Uterine smooth muscle cell (primary cell): ENCODE measurements at places on chromosomes 1 and 21. TPM values are rescaled to one million over a fixed set of nuclear protein-coding genes. Genes with fewer than 3 reads are reported as not detected.

The SV2A gene
- 23.2 and 39.7 TPM in 2 replicates for total RNA-seq

The STRIP1 gene
- 55.3 and 55.4 TPM in 2 replicates for total RNA-seq

The LCK gene
- not detected in 2 replicates for total RNA-seq

The SWT1 gene
- 4.6 and 8.9 TPM in 2 replicates for total RNA-seq

The LY9 gene
- not detected in 2 replicates for total RNA-seq

The OLIG2 gene
- total RNA-seq: not detected in 2 replicates

The TBX19 gene
- total RNA-seq: 0.33 and 1.1 TPM in 2 replicates

The SAMD13 gene
- total RNA-seq: 0.25 and 0.77 TPM in 2 replicates

The CELA3A gene
- total RNA-seq: not detected in 2 replicates

The TNNT2 gene
- 0.11 TPM in 1 of 2 replicates, not detected in the other for total RNA-seq

The LCE6A gene
- not detected in 2 replicates for total RNA-seq

The REG4 gene
- total RNA-seq: not detected in 2 replicates

The MYBPH gene
- total RNA-seq: 0.11 and 0.75 TPM in 2 replicates

The CTSK gene
- 199 and 485 TPM in 2 replicates for total RNA-seq

The RSPH1 gene
- not detected in 2 replicates for total RNA-seq

The AJAP1 gene
- 0.11 and 0.12 TPM in 2 replicates for total RNA-seq

The TIAM1 gene
- total RNA-seq: 0.37 and 0.89 TPM in 2 replicates

The TTC34 gene
- total RNA-seq: 0.11 and 0.12 TPM in 2 replicates

The TIE1 gene
- total RNA-seq: 67.9 and 127 TPM in 2 replicates

The PDE4B gene
- 19.4 and 19.7 TPM in 2 replicates for total RNA-seq

The B3GALNT2 gene
- 58.4 and 63.1 TPM in 2 replicates for total RNA-seq

The TRNP1 gene
- 28.4 and 62.3 TPM in 2 replicates for total RNA-seq

The OR2L3 gene
- 0.11 and 0.12 TPM in 2 replicates for total RNA-seq

The TSPAN2 gene
- total RNA-seq: 0.55 and 1.7 TPM in 2 replicates

The ILDR2 gene
- total RNA-seq: 0.11 TPM in 1 of 2 replicates, not detected in the other

The TGFBR3 gene
- total RNA-seq: 12.0 and 16.5 TPM in 2 replicates

The ZBTB7B gene
- 11.4 and 22.7 TPM in 2 replicates for total RNA-seq

The CELA2B gene
- total RNA-seq: not detected in 2 replicates

The ACTL8 gene
- total RNA-seq: 0.11 and 0.12 TPM in 2 replicates

The CSMD2 gene
- total RNA-seq: 5.8 and 10.1 TPM in 2 replicates

The KDF1 gene
- total RNA-seq: not detected in 2 replicates

The TMEM61 gene
- not detected in 2 replicates for total RNA-seq

The PLPPR4 gene
- 0.22 and 0.25 TPM in 2 replicates for total RNA-seq

The RALGPS2 gene
- total RNA-seq: 42.1 and 47.1 TPM in 2 replicates

The CELF3 gene
- total RNA-seq: not detected in 2 replicates

The DCST1 gene
- total RNA-seq: not detected in 2 replicates

The CFAP57 gene
- total RNA-seq: 0.22 and 0.75 TPM in 2 replicates

The TDRKH gene
- 3.5 and 4.2 TPM in 2 replicates for total RNA-seq

The SPATA6 gene
- total RNA-seq: 3.4 and 4.9 TPM in 2 replicates

The C1orf87 gene
- not detected in 2 replicates for total RNA-seq

The DYNLT5 gene
- total RNA-seq: 1.5 and 2.7 TPM in 2 replicates

The TESK2 gene
- 0.77 and 1.4 TPM in 2 replicates for total RNA-seq

The FCRL2 gene
- not detected in 2 replicates for total RNA-seq

The MANEAL gene
- 0.44 and 0.50 TPM in 2 replicates for total RNA-seq

The NHLH1 gene
- not detected in 2 replicates for total RNA-seq
